ENCODE measurements at places on chromosomes 13 and 19.

GRCh38 chr13:27161980-27162379 lies 9.6 kb downstream of the USP12 start:
- no peak for DNase-seq

DNA sequence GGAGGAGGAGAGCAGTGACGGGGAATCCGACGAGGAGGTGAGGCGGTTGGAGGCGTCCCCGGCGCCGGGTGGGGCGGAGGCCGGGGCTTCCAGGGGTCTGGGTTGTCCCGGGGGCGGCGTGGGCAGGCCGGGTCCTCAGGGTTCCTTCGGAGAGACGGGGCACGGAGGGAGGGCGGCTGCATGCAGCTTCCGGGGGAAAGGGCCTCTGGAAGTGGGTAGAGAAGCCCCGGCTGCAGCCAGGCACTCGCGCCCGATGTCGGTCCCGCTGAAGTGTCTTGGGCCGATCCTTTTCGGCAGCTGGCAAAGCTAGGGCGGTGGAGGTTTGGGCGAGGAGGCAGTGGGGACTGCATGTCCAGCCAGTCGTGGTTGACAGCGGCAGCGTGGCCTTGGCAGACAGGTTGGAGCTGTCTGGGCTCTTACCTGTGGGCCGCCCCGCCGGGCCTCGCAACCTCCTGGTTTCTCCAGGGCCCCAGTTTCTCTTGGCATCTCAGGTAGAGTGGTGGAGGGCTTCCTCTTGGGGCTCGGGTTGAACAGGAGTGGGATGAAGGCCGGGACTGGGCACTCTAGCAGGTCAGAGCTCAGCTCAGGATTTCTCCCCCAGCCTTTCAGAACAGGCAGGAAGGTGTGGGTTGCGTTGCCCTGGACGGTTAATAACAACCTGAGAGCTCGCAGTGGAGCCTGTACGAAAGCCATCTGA lies 690 bp downstream of the KMT2B start:
- DNase-seq, result no peak

- peak; percentile 66 for DNase-seq
These were observed 30.0 kb downstream of the VAV1 start for GRCh38 chr19:6802336-6803035.

GRCh38 chr13:20274466-20274865 lies 42.3 kb upstream of the GJB6 start:
- DNase-seq, result no peak

- DNase-seq, result no peak
These were observed 969 bp upstream of the CEACAM5 start for GRCh38 chr19:41707502-41707812.

- no peak for DNase-seq
These were observed 2.4 kb downstream of the MARK4 start for GRCh38 chr19:45253396-45254027.

- DNase-seq, result no peak
These were observed 12.6 kb upstream of the GARRE1 start for GRCh38 chr19:34241513-34242337.

DNA sequence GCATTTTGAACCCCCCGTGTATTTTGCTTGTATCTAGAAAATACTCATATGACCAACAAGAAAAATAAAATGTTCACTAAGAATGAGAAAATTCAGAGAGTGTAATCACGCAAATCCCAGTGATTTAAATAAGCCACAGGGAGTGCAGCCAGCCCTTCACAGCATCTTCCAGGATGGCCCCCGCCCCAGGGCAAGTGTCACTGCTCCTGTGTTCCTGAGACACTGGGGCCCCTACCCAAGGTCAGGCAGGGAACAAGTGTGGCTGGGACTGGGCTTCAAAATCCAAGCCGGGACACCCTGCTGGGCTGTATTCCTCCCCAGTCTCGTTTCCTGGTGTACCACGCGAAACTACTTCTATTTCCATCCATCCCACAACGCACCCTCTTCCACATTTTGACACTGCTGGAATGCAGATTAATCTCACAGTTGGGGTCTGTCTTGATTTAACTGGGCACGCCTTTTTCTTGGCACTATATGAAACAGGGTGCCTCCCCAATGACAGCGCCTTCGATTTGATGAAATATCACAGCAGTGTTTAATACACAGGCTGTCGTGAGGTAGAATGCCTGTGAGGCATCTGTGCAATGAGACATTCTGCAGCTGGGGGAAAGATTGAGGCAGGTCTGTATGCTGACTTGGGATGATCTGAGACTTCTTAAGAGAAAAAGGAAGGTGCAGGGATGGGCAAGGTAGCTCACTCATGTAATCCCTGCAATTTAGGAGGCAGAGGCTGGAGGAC lies 18.3 kb upstream of the CCNP start:
- no peak for DNase-seq

Data from T-helper 17 cell (primary cell).